Activated naive CD8-positive, alpha-beta T cell treated with anti-CD3 and anti-CD28 coated beads, Interleukin-2, amount 10 ng/mL, durations not matched to agents 7 days and 5 days (primary cell): ENCODE measurements at places on chromosomes 1 and 21. TPM values are rescaled to one million over a fixed set of nuclear protein-coding genes. Genes with fewer than 3 reads are reported as not detected.

The SELENBP1 gene
- total RNA-seq: not detected

GRCh38 chr1:165645654-165646366, 14.8 kb downstream of the MGST3 start:
- no peak for DNase-seq

- DNase-seq: no peak
These were observed 29.5 kb downstream of the PIK3R3 start for GRCh38 chr1:46102769-46103476.

DNA sequence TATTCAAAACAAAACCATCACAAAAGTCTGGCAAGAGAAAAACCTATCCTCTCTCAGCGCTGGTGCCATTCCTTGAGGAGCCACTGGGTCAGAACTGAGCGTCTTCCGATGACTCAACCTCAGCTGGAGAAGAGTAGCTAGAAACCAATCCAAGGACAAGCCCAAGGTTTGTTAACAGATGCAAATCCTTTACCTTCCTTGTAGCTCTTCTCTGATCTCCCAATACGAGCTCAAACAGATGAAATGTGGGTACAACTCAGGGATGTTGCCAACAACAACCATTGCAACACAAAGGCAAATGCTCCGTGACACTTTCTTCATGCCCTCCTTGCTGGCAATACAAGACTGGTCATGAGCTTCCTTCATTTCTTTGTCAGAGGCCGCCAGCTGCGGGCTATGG, 337.1 kb downstream of the SIPA1L2 start:
- DNase-seq: no peak

GRCh38 chr1:53293123-53293522, 34.7 kb downstream of the LRP8 start:
- no peak for DNase-seq

DNA sequence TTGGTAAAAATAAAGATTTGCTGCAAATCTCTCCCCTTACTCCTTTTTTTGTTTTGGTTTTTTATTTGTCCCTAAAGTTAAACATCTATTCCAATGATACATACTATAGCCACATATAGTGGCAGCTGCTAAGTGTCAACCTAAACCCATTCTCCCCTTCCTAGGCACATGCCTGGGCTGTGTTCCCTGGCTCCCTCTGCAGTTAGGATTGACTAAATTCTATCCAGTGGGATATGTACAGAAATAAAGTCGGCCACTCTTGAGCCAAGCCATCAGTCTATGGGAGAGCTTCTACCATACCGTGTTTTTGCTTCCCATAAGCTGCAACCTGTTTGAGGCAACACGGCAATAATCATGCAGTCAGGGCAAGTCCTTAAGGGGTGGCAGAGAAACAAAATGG, 23.6 kb downstream of the MCOLN3 start:
- DNase-seq: no peak

DNA sequence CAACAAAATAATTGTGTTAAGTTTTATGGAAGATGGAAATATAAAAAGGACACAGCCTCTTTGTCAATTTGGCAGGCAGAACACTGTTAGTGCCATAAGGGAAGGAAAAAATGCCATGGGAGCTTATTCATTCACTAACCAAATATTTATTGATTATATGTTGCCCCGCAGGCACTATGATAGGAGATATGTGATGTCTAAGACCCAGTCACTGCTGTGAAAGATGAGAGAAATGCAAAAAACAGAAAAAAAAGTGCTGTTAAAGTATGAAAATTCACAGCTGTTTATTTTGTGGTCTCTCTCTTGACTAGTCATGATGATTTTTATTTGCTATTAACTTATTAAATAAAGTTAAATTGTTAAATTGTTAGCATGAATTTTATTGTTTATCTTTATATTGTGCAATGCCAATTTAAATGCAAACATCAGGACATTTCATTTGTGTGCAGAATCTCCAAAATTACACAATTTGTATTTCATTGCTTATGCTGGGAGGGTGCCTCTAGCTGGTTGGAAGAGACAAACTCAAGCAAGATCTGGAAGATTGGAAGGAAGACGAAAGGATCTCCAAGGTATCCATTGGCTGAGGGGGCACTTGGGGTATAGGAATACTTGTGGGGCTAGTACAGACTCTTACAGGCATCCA, 17.8 kb upstream of the PTGFR start:
- no peak for DNase-seq

The PLA2G2F gene
- total RNA-seq: not detected

The OR2M3 gene
- total RNA-seq: not detected

DNA sequence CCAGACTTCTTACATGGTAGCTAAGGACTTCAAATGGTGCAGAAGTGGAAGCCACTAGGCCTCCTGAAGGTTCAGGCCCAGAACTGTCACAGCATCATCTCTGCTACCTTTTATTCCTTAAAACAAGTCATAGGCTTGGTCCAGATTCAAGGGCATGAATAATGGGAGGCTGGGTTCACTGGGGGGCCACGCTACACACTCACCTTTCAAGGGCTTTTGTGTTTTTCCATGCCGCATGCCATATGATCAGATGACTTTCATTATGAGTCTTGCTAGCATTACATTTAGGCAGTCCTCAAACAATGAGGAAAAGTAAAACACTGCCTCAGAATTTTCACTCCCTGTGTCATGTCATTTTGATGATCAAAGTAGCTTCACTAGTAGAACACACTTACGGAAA, 83.4 kb downstream of the VPS26C start:
- DNase-seq: no peak

The INTS11 gene
- total RNA-seq: 143 TPM

DNA sequence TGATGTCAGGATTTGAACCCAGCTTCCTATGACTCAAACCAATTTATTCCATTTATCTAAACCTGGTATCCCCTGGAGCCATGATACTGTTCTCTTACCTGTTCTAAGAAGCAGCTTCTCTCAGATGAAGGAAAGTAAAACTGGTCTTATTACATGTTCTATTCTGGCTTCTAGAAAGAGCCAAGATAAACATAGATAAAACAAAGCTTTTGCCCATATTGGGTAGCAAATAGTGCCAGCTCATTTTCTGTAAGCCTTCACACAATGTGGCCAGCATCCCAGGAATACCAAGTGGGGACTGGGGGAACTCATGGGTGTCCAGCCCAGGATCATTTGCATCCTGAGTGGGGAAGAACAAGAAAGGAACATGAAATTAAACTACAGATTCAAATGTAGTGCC, 53.5 kb upstream of the EPHA8 start:
- DNase-seq: no peak

The LRRC53 gene
- total RNA-seq: not detected

DNA sequence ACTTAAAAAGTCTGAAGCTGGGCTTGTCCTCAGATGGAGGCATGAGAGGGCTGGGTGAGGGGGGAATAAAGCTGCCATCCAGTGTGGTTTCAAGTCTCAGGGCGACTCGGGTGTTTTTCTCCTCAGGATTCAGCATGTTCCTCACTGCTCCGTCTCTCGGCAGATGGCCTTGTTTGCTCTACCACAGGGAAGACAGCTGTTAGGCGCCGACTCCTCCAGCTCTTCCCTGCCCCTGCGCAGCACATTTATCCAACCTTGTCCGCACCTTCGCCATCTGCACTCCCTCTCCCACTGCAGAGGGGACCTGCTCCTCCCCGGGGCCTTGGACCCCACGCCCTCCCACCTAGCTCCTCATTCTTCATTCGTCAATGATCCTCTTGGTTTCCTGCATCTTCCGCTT, 16.6 kb upstream of the S100A11 start:
- DNase-seq: no peak

DNA sequence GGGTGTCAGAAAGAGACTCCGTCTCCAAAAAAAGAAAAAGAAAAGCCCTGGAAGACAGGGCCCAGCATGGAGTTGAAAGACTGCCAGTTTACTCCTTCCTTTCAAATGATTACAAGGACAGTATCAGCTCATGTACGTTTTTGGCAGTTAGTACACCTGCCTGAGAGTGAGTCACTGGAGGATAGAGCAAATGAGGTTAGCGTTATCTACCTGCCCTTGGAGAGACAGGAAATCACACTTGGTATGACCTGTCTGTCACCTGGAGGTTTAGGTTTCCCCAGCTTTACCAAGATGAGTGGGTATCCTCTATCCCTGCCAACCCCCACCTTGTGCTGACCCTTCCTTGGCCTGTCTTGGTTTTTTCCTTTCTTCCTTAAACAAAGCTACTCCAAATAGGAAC, 96.8 kb upstream of the BMP8A start:
- DNase-seq: no peak
